ENCODE measurements at places on chromosomes 1 and 21.
A peak's percentile ranks its signal among the peaks of the same experiment; 100 is the strongest.

GRCh38 chr1:112060261-112060660 lies 70.8 kb upstream of the KCND3 start:
- no peak for DNase-seq

GRCh38 chr1:115977499-115978258 lies 1.4 kb downstream of the SLC22A15 start:
- DNase-seq, result peak; percentile 7

GRCh38 chr1:202505356-202505755 lies 156.9 kb downstream of the PPP1R12B start:
- no peak for DNase-seq

- DNase-seq, result no peak
Observed at GRCh38 chr1:111332190-111332589, 41.5 kb downstream of the CHIA start.

GRCh38 chr1:45141247-45142003 lies 65.0 kb downstream of the ZSWIM5 start:
- no peak for DNase-seq

DNA sequence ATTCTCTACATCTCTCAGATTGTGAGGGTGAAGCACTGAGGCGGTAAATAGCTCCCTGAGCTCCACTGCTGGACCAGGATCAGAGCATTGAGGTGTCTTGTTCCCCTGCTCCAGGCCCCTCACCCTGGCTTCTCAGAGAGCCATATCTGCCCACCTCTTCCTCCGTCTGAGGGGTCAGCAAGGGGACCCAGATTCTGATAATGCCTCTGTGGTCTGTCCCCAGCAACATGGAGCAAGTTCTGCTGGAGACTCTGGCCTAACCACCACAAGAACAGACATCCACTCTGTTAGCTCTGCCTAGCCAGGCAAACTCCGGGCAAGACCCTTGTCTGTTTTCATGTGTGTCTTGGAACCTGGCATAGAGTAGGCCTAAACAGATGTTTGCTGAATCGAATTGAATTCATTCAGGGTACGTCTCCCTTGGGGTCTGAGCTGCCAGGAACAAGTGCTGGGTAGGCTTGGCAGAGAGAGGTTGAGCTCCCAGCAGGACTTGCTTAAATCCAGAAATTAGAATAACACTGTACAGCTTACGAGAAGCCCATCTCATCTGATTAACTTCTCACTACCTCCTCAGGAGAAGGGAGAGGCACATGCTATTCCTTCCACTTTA lies 2.3 kb downstream of the TRAF5 start:
- peak; percentile 51 for DNase-seq

DNA sequence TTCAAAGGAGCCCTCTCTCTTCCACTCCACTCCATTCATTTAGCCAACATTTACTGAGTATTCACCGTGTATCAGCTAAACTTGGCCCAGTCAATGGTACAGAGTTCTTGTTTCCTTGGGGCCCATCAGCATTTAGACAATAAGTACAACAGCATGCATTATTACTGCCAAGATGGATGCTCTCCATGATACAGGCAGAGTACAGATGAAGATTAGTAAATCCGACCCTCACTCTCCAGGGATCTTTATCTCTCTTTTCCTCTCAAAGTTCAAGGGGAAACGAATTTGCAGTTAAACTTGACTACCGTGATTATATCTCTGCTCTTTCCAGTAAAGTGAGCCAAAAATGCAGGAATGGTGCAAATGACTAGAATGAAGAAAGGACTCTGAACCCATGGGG lies 184.6 kb upstream of the DUSP10 start:
- DNase-seq, result no peak

- DNase-seq, result no peak
Observed at GRCh38 chr1:158199849-158200248, 19.2 kb downstream of the CD1D start.

DNA sequence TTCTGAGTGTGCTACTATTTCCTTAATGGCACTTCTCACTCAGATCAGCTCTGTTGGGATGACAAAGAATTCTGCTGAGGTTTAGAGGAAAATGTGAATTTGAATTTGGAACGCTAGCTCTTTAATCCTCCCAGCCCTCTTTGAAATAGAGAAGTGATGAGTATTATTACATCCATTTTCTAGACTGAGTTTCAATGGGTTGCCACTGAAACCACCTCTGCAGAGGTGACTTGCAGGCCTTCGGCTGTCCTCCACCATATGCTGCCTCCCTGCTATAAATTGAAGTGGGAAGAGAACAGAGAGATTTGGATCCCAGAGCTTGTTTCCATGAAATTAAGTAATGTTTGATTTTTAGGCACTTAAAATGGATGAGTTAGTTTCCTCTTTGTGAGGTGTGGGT lies 363.2 kb upstream of the SNX7 start:
- no peak for DNase-seq

- DNase-seq, result peak; percentile 81
Observed at GRCh38 chr1:187264995-187265602, 436.4 kb downstream of the PLA2G4A start.

DNA sequence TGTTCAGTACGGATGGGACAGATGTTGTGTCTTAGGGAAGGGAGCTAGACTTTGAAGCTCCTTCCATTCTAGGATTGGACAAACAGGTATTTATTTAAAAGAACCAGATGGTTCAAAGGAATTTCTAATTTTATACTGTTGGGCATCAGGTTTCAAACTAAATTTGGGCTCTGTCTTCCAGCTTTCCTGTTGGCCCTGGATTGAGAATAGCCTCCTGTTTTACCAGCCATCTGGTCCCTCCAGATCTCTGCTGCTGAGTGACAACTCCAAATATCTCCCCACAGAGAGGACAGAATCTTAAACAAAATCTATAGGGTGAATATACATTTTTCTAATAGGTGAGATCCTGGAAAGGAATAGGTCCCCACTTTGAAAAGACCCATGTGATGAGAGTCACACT lies 52.5 kb upstream of the CNIH3 start:
- no peak for DNase-seq

- no peak for DNase-seq
Observed at GRCh38 chr1:12593621-12594066, 24.4 kb downstream of the DHRS3 start.

GRCh38 chr1:21100481-21100921 lies 76.2 kb downstream of the EIF4G3 start:
- no peak for DNase-seq
